ENCODE measurements at places on chromosomes 1 and 21. TPM values are rescaled to one million over a fixed set of nuclear protein-coding genes. Genes with fewer than 3 reads are reported as not detected.
A peak's percentile ranks its signal among the peaks of the same experiment; 100 is the strongest.

- no peak for DNase-seq
These were observed 2.0 kb downstream of the USP33 start for GRCh38 chr1:77757603-77758002.

The NR5A2 gene
- total RNA-seq = 1.2 TPM

GRCh38 chr1:160951443-160952128, 3.0 kb downstream of the ITLN2 start:
- no peak for DNase-seq

DNA sequence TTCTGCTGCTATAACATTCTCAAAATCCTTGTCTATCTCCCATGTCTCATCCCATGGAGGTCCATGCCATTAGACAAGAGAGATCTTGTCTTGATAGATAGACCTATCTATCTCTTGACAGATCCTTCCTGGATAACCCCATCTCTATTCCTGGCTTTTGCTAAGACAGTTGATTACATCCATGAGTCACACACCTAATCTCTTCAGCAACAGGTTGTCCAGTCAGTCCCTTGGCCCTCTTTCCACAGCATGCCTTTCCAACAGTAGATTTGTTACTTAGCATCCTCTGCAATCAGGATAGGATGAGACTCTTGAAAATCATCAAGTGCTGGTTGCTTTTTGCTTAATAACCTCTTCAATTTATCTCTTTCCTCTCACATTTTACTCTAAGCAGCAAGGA, 46.6 kb downstream of the TRMT1L start:
- DNase-seq = no peak

The CHIA gene
- total RNA-seq = not detected

DNA sequence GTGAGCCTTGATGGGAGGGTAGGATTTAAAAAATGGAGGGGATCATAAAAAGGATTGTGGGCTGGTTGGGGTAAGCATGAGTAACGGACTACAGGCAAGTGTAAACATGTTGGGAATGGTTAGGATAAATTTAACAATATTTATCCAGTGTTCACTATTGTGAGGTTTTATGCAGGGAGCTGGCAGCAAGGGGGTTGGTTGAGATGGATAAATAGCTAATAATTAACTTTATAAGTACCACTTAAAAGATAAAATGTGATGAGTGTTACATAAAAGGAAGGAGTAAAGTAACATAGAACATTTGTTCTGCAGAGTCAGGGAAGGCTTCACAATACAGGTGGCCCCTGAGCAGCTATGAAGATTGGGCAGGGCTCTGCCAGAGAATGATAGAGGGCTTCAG, 109.0 kb downstream of the NGF start:
- DNase-seq = no peak

- peak; percentile 69 for DNase-seq
These were observed 28.7 kb upstream of the DISP1 start for GRCh38 chr1:222786121-222786520.

DNA sequence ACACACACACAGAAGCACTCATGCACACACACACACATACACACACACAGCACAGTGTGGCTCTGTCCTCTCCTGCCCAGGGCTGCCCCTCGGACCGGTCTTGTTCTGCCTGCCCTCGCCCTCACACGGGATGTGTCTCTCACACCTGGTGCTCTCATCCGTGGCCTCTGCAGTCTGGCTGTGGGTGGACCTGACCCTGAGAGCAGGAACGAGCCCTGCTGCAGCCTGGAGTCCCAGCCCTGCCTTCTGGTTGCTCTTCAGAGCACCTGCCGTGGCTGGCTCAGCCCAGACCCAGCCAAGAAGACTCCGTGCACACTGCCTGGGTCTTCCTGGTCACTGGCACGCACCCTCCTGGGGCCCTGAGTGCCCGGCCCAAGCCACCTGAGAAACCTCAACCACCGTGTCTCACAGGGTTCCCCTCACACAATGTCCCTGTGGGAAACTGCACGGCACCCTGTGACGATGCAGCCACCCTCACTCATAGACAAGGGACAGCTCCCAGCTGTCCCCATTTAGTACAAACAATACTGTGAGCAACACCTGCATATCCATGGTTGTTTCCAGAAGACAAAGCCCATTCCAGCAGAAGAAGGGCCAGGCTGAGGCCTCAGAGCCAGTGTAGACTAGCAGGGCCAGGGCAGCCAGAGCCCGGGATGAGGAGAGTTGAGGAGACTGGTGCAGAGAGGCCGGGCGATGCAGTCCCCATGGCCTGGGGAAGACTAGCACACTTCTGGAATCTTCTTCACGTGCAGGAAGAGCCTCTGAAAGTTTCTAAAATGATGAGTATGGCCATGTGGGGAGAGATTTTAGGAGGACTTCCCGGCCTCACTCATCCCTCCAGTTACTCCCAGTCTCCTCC, 234.0 kb downstream of the NPHP4 start:
- DNase-seq = no peak

- DNase-seq = peak; percentile 66
These were observed 2.2 kb downstream of the FBXO28 start for GRCh38 chr1:224116131-224116530.

DNA sequence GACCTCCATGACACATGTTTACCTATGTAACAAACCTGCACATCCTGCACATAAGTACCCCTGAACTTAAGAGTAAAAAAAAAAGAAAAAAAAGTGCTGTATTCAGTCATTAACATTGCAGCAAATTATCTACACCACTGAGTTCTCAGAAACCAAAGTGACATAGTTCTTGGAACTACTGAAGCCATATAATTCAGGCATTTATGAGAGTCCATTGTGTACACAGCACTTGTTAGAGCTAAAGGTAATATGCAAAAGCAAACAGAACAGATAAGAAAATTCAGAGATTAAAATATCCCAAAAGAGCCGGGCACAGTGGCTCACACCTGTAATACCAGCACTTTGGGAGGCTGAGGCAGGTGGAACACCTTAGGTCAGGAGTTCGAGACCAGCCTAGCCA, 38.0 kb downstream of the F5 start:
- DNase-seq = no peak

The BRINP3 gene
- total RNA-seq = 33.2 TPM

Measured in cerebellum (tissue), 4 donors.